ENCODE measurements at places on chromosomes 12 and 14. TPM values are rescaled to one million over a fixed set of nuclear protein-coding genes. Genes with fewer than 3 reads are reported as not detected.

GRCh38 chr14:24366721-24367513 lies 1.1 kb upstream of the NFATC4 start:
- peak; percentile 58 for DNase-seq

DNA sequence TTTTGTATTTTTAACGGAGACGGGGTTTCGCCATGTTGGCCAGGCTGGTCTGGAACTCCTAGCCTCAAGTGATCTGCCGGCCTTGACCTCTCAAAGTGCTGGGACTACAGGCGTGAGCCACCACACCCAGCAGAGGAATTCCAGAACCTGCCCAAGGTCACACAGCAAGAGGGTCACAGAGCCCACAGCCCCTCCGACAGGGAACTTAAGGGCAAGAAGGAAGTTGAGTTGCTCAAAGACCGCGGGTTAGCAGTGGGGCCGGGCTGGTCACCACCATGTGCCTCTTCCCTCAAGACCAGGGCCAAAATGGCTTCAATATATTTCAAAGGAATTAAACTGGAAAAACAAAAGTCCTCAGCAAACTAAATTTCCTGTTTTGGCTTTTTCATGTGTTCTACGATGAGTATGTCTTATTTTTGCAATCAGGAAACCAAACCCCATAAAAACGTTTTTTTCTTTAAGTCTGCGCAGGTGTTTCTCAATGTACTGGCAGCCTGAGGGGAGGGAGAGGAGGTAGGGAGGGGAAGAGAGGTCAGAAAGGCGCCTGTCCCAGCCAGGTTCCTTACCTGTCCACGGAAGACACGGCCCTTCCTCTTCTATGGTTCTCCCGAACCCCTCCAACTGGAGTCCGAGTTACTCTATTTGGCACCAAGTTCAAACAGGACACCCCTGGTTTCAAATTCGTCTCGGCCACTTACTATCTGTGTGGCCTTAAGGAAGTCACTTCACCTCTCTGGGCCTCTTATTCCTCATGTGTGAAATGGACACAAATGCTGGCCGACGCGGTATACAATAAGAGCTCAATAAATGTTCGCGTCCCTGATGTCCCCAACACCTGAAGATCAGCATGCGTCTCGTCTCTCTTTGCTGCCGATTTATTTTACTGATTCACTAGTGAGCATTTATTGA lies 778 bp downstream of the SLC8B1 start:
- no peak for DNase-seq

- DNase-seq: no peak
Observed at GRCh38 chr12:60120199-60120598, 524.4 kb downstream of the SLC16A7 start.

The INTS13 gene
- 30.1 TPM for total RNA-seq

DNA sequence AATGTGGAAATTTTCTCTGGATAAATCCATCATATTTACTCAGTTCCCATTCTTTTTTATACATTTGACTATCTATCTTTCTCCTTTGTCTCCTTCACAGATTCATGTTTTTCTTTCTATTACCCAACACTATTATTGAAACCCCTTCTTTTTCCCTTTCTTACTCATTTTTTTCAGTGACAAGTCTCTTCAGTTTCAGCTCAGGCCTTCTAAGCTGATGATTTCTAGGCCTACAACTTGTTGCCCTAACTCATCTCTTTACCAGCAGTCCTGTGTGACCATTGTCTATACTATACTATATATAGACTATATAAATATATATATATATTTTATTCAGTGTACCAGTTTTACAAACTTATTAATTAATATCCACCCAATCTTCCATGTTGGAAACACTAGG lies 31.8 kb downstream of the SLC16A7 start:
- no peak for DNase-seq

The SIX4 gene
- 27.8 TPM for total RNA-seq

The FOXG1 gene
- not detected for total RNA-seq

The OVCH1 gene
- total RNA-seq: not detected

DNA sequence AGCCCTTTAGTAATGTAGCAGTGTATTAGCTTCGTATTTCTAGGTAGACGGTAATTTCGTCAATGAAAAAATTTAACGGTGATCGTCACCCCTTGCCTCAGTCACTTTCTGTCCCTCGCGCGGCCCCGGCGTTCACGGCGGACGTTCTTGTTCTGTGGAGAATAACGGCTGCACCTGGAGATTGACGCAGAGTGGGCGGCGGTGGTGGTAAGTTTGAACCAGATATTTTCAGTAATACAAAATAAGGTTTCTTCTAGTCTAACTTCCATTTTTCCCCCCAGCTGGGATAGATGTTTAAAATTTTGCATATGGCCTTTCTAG lies 341 bp downstream of the ZNF10 start:
- peak; percentile 6 for DNase-seq

GRCh38 chr12:49643961-49644619 lies 20.7 kb downstream of the PRPF40B start:
- DNase-seq: no peak

The TMEM253 gene
- 0.19 TPM for total RNA-seq

DNA sequence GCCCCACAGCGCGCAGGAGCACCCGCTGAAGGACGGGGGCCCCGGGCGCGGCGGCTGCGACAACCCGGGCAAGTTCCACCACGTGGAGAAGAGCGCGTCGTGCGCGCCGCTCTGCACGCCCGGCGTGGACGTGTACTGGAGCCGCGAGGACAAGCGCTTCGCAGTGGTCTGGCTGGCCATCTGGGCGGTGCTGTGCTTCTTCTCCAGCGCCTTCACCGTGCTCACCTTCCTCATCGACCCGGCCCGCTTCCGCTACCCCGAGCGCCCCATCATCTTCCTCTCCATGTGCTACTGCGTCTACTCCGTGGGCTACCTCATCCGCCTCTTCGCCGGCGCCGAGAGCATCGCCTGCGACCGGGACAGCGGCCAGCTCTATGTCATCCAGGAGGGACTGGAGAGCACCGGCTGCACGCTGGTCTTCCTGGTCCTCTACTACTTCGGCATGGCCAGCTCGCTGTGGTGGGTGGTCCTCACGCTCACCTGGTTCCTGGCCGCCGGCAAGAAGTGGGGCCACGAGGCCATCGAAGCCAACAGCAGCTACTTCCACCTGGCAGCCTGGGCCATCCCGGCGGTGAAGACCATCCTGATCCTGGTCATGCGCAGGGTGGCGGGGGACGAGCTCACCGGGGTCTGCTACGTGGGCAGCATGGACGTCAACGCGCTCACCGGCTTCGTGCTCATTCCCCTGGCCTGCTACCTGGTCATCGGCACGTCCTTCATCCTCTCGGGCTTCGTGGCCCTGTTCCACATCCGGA lies 1.4 kb downstream of the FZD10 start:
- no peak for DNase-seq

DNA sequence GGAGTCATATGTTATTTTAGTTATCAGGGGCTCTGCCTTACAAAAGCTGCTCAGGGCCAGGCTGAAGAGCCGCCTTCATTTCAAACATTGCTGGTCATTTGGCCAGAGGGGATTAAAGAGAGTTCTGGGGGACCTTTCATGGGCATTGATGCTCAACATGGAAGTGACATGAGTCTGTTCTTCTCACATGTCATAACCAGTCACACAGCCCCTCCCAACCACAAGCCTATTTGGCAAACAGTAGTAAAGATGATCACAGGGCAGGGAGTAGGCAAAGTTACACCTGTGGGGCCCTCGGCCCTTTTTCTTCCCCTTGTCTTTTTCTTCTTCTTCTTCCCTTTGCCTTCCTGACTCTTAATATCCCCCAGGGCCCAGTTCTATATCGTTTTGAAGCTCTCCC lies 33.3 kb downstream of the CFAP54 start:
- no peak for DNase-seq

The KCNA5 gene
- 0.52 TPM for total RNA-seq

DNA sequence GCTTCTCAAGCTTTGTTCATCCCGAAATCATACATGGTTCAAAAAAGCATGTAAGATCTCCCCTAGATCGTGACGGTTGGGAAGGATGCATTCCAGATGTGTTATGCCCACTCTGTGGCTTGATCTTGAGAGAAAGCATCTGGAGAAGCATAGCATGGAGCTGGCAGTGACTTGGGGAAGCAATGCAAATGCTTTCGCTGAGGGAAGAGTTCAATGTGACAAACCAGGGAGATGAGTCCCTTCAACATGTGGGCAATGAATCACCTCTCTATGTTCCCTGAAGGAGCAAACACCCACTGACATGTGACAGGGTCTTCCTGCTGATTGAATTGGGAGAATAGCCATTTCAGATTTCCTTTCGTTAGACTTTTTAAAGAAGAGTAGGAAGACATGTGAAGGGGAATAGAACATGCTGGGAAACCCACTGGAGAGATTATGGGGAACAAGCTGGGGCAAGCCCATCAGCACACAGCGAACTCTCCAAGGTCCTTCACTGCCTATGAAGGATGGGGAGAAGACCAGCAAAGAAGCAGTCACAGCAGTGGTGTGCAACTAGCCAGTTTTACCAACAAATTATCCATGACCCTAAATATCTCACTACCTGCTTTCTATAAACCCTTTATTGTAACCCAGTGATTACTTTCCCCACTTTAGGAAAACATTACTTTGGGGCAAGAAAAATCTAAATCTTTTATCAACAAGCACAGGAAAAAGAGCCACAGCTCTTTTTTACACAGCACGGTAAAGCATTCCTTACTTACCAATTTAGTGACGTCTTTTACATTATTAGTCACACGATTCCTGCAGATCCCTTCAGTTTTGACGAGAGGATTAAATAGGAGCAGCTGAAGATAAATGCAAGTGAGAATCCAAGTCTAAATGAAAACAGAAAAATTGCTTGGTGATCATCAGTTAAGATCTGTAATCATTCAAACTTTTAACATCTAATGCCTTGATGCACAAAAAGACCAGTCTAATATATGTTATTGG lies 35.0 kb downstream of the KITLG start:
- DNase-seq: no peak

DNA sequence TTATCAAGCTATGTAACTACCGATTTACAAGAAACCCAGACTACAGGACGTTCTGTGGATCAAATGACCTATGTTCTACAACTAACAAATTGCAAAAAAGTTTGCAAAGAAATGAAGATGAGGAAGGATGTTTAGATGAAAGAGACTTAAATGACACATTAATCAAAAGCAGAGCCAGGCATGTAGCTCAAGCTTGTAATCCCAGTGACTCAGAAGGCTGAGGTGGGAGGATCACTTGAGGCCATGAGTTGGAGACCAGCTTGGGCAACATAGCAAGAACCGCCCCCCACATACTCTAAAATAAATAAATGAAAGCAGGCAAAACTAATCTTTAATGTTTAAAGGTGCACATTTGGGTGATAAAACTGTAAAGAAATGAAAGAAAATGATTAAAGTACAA lies 331.9 kb downstream of the BTG1 start:
- DNase-seq: no peak

GRCh38 chr12:20210621-20211215 lies 157.6 kb upstream of the PDE3A start:
- no peak for DNase-seq

DNA sequence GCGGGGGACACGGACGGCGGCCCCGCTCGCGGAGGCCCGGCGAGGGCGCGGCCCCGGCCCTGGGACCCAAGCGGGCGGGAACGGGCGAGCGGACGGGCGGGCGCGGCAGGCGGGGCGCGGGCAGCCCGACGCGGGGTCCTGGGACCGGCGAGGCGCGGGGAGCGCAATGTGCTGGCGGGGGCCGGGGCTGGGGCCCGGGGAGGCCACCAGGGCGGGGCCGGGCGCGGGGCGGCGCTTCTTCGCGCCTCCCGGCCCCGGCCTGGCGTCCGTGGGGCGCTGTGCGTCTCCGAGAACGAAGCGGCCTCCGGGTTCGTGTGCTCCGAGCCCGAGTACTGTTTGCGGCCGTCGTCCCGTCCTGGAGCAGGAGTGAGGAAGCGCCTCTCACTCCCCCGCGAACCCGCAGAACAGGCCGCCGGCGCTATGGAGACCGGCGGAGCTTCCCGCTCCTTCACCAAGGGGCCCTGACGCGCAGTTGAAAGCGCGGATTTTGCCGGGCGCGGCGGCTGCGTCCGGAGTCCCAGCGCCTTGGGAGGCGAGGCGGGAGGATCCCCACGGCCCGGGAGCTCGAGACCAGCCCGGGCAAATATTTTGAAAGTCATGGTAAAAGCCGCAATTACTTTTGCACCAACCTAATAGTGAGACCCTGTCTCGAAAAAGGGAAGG lies 420 bp upstream of the ANKLE2 start:
- DNase-seq: peak; percentile 71

The SP7 gene
- total RNA-seq: not detected

DNA sequence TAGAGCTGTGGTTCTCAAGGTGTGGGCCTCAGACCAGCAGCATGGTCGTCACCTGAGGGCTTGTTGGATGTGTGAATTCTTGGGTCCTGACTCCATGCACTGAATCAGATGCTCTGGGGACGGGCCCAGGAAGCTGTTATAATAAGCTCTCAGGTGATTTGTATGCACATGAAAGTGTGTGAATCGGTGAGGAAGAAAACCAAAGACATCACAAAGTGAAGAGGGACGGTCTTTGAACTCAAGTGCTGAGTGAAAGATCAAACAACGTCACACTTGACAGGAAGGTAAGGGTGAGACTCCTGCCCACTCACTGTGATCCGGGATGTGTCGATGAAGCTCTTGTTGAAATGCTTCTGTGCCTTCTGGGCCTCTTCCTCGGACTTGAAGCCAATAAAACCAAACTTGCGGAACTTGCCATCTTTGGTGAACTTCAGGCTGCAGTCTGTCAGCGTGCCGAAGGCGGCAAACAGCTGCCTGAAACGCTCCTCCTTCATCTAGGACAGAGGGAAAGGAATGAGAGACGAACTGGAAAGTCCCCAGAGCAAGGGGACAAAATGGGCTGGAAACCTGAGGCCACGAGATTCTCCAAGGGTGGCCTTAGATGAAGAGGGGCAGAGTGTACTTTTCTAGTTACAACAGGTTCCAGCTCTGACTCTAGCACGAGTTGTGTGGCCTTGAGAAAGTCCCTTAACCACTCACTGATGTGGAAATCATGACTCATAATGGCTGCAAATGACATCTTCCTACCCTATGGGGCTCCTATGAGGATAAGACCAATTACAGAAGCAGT lies 4.0 kb downstream of the RBM19 start:
- no peak for DNase-seq

DNA sequence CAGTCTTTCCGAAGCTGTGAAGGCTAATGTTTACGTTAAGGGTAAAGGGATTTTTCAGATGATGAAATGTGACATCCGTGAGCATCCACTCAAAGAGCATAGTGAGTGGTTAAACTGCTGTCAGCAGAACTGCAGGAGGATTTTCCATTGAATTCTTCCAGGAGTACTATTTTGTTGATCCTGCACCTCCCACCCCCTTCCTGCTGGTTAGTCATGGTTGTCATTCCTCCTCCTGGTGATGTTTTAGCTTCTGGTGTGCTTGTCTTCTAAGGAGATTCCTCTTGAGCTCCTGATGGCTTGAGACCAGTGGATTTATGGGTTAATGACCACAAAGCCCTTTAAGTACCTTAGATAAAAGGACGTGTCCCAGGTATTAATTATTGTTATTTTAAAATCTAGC lies 2.4 kb upstream of the GPRC5D start:
- DNase-seq: no peak
